ENCODE measurements at places on chromosomes 6 and 20.

DNA sequence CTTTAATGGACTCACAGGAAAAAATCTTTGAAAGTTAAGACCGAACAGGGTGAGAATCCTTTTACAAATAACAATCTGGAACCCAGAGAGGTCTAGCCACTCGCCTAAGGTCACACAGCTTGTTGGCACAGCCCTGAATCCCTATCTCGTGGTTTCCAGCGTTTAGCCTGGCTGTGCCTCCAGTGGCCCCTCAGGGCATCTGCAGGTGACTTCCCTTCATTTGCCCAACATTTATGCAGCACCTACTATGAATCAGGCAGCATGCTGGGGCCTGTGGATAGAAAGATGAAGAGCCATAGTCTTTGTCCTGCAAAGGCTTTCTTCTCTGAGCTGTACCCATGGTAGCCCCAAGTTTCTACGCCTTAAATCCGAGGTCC lies 2.6 kb upstream of the NR2E1 start:
- DNase-seq: no peak

DNA sequence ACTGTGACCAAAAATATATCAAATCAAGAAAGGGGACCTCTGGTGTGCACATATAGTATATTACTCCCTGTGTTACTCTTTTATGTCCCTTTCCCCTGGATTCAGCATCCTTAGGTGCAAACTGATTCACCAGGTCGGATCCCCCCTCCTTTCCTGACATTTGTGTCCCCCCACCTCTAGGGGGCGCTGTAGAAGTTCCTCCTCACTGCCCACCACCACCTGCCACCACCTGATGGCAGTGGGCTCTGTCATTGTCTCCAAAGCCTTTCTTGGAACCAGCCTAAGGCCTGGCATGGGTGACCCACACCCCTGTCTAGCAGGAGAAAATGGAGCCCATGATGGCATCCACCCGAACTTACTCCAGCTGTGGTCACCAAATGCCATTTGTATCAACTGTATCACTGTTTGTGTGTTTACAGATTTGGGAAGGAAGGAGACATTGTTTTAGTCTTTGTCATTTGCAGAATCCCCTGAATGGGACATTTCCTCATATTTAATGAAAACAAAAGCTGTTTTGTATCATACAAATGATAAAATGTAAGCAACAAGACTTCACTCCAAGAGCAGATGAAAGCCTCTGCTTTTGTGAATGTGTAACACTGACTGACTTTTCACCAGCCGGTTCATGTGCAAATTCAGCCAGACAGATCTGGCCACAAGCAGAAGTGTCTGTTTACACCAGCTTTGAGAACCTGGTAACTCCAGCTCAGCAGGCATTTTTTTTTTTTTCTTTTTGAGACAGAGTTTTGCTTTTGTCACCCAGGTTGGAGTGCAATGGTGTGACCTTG lies 66.2 kb downstream of the ARMC2 start:
- DNase-seq: peak; percentile 30

GRCh38 chr6:135358985-135359384 lies 138.6 kb downstream of the AHI1 start:
- DNase-seq: no peak

- DNase-seq: no peak
Observed at GRCh38 chr6:119197271-119197670, 118.8 kb upstream of the FAM184A start.
